ENCODE measurements at places on chromosomes 4 and X. TPM values are rescaled to one million over a fixed set of nuclear protein-coding genes. Genes with fewer than 3 reads are reported as not detected.

The ABCG2 gene
- polyA plus RNA-seq, result 15.8 TPM

The FHDC1 gene
- polyA plus RNA-seq, result 6.3 TPM

The EDA gene
- 3.5 TPM for polyA plus RNA-seq

The FREM3 gene
- polyA plus RNA-seq, result 2.3 TPM

The VCX3A gene
- 0.43 TPM for polyA plus RNA-seq

The SPANXC gene
- not detected for polyA plus RNA-seq

The HHIP gene
- 9.9 TPM for polyA plus RNA-seq

The FTSJ1 gene
- 47.2 TPM for polyA plus RNA-seq

The TCEAL1 gene
- 53.4 TPM for polyA plus RNA-seq

The CYSLTR1 gene
- polyA plus RNA-seq, result 3.3 TPM
